ENCODE measurements at places on chromosomes 12 and 14.

- no peak for DNase-seq
Measured at GRCh38 chr12:93191423-93191822, 186.3 kb upstream of the NUDT4 start.

DNA sequence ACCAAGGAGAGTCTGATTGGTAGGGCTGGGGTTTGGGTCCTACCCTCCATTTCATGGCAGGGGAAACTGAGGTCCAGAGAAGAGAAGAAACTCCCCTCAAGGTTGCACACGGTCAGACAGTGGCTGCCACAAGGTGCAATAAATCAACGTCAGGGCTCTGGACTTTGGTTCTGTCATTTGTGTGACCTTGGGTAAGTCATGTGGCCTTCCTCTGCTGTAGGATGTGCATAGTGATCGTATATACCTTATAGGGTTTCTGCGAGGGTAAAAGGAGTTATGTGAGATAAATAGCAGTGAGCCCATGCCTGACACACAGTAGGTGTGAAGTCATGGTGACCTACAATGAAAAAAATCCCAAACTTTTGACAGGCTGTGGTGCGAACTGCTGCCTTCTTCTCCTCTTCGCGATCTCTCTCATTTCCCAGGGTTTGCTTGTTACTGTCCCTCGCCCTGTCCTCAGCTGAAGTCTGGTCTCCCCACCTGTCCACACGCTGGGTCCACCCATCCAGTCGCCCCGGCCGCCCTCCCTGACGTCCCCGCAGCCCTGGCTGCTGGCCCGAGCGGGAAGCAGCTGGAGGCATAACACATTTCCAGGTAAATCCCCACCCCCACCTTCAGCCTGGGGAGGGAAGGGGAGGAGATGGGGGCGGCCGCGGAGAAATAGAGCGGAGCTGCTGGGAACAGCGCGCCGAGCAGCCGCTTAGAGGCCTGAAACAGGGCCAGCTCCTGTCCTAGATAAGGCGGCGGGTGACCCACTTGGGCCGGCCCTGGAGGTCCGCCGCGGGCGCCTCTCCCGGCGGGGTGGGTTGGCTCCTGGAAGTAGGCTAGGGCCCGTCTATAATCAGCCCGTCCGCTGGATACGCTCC is 1.8 kb upstream of the FAM222A start:
- DNase-seq: no peak

DNA sequence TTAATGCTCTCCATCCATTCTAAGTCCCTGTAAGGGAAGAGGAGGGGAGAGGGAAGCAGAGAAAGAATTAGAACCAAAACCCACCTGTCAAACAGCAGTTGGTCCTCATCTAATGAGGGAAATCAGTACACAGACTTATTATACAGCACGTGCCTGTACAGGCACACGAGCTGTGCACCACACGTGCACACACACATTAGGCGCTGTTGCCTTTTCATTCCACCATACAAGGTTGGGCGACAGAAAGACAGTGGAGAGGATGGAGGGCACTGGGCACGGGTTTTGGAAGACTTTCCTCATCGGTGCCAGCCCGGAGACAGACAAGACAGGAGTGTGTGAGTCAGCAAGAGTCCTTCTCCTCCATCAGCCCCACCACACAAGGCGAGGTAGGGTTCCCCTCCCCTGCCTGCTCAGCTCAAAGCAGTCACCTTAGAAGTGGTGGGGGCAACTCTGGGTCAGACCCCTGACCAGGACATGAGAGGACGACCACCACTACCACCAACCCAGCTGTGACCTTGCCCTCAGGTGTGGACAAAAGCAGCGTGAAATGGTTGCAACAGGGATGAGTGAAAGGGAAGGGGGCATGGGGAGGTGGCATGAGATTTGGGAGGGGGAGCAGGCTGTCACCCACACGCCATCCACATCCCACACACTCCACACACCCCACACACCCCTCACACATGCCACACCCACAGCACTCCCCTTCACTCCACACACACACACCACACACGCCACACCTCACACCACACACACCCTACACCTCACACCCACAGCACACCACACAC is 80.7 kb downstream of the ACTN1 start:
- DNase-seq: no peak

DNA sequence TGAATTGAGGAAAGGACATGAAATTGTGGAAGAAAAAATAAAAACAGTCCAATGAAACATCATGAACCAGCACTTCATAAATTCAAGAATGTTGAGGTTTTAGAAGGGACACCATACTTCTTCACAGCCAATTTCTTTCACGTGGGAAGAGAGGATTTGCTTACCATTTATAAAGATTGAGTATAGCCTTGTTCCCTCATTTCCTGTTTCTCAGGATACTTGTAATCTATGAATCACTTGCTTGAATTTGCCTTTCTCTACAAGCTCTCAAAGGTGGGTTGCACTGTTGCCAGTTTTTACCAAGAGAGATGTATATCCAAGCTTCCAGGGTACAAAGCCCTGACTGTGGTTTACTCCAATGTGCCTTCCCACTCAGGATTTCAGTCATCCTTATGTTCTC is 116.1 kb downstream of the DUSP6 start:
- no peak for DNase-seq

DNA sequence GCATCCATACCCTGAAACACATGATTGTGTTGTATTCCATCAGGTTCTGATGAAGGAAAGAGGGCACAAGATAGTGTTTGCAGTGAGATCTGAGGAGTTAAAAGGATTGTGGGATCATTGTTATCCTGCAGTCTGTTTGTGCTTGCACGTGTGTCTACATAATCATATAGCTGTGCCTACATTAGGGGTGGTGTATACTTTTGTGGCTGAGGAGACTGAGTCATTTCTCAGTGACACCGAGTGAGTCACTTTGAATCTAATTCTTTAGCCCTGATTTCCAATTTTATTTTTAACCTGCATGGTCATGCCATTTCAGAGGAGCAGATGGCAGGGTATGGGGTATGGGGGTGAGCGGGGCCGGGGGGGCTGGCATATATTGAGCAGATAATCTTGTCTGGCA is 133.2 kb downstream of the ANO4 start:
- DNase-seq: no peak

- DNase-seq: no peak
Measured at GRCh38 chr14:85426068-85426935, 103.6 kb upstream of the FLRT2 start.

DNA sequence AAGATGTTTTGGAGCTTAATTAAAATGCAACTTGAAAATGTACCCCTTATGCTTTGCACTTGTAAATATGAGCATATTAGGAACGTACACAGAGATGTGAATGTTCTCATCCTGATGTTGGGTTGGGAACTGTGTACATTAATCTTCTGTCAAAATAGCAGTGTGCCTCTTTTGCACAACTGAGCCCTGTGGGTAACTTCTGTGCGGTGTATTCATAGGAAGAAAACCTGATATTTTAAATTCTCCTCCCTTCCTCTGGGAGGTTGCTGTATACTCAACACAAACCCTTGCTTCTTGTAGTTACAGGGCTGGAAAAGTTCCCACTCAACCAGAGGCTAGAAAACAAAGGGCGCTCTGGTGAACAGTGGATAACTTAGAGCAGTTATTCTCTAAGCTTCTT is 18.7 kb downstream of the PTHLH start:
- no peak for DNase-seq

DNA sequence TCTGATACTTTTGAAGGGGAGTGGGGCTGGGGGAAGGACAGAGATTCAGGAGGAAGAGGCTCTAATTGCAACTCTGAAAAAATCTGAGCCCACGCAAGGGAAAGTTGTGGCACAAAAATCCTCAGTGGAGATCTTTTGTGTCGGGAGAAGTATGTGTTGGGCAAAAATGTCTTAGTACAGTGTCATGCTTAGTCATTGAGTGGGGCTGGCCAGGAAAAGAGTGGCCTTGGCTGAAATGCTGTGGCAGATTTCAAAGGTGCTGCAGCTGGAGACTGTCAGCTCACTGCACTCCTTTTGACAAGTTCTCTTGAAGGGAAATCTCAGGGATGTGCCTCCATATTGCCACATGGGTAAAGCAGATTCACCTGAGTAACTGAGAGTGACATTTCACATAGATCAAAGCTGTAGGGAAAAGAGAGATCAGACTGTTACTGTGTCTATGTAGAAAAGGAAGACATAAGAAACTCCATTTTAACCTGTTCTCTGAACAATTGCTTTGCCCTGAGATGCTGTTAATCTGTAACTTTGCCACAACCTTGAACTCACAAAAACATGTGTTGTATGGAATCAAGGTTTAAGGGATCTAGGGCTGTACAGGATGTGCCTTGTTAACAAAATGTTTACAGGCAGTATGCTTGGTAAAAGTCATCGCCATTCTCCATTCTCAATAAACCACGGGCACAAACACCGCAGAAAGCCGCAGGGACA is 36.0 kb upstream of the GLIPR1 start:
- no peak for DNase-seq

GRCh38 chr12:41950455-41950854 is 194.2 kb downstream of the GXYLT1 start:
- no peak for DNase-seq

Data from stimulated activated CD4-positive, alpha-beta T cell treated with anti-CD3 and anti-CD28 coated beads, Interleukin-12 subunit alpha, Interleukin-12 subunit beta, amount 100 ng/mL, for 24 hours (primary cell).